Activated CD4-positive, alpha-beta T cell treated with anti-CD3 and anti-CD28 coated beads for 48 hours (primary cell): ENCODE measurements at places on chromosomes 16 and 17.

- no peak for DNase-seq
These were observed 101.7 kb upstream of the CREBBP start for GRCh38 chr16:3982216-3982615.

- DNase-seq, result no peak
These were observed 5.2 kb upstream of the CDH11 start for GRCh38 chr16:65126845-65127624.

GRCh38 chr16:89863741-89864526, 9.5 kb upstream of the TCF25 start:
- peak; percentile 32 for DNase-seq

DNA sequence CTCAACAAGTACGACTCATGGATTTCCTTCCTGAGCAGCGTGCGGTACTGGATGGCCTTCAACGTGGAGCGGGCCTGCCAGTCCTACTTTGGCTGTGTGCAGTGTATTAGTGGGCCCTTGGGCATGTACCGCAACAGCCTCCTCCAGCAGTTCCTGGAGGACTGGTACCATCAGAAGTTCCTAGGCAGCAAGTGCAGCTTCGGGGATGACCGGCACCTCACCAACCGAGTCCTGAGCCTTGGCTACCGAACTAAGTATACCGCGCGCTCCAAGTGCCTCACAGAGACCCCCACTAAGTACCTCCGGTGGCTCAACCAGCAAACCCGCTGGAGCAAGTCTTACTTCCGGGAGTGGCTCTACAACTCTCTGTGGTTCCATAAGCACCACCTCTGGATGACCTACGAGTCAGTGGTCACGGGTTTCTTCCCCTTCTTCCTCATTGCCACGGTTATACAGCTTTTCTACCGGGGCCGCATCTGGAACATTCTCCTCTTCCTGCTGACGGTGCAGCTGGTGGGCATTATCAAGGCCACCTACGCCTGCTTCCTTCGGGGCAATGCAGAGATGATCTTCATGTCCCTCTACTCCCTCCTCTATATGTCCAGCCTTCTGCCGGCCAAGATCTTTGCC, 9.0 kb downstream of the HAS3 start:
- DNase-seq, result no peak

GRCh38 chr16:57984443-57985203, 13.7 kb upstream of the CNGB1 start:
- peak; percentile 94 for DNase-seq

GRCh38 chr17:50352693-50353599, 7.0 kb downstream of the XYLT2 start:
- DNase-seq, result no peak

DNA sequence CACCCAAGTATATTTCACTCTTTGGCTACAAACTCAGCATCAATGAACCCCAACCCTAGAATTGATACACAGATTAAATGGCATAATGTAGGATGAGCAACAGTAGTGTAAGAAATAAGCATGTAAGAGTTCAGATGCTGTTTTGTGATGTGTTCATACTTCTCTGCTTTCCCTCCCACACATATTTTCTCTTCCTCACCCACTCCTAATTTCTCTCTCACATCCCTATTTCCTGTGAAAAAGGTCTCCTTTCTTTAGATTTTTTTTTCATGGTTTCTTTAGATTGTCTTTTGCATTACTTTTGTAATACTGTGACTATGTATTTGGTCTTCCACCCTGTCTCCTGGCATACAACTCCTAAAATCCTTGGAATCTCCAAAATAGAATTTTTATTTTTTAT, 21.7 kb downstream of the CREBBP start:
- no peak for DNase-seq

DNA sequence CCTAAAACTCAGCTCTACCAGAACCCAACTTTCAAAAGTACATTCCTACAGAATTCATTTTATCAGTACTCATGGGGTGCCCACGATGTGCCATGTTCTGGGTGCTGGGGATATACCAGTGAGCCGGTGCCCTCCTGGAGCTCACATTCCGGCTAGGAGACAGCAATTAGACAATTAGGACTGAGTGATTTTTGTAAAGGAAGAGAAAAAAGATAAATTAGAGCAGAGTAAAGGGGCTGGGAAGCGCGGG, 449 bp upstream of the MRPL58 start:
- DNase-seq, result no peak

- DNase-seq, result peak; percentile 96
These were observed at the start of gene COIL for GRCh38 chr17:56960596-56961538. COIL (minus strand) TSS chr17:56961050; CDS start chr17:56961019, 31 bp downstream.

DNA sequence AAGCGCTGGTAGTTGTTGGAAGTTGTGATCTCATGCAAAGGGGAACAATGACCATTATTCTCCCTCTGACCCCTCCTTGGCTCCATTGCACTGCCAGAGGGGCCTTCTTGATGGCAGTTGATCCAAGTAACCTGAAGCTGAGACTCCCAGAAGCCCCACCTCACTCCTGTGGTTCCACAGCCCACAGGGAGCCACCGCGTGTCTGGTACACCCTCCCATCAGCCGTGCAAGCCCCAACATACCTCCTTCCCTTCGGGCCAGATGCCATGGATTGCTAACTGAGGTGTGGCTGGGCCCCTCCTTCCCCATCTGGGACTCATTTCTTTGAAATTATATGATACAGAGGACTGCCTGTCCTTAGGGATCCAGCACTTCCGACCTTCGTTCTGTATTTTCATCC, 17.8 kb downstream of the SAP30BP start:
- DNase-seq, result no peak

DNA sequence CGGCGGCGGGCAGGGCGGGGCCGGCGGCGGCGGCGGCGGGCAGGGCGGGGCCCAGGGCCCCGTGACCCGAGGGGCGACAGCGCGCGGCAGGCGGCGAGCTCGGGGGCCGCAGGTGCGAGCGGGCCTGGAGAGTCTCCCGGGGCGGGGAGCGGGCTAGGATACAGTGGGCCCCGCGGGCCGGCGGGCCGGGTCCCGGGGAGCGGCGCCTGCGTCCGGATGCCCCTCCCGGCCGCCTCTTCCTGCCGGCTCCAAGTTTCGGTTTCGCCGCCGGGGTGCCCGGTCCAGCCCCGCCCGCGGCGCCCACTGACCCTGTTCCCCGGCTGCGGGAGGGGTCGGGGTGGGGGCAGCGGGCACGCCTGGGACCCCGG, at the start of gene RNF213:
Gene RNF213 (plus strand): TSS at position 62 of the 368 bp plus-strand sequence. CDS start 2,830 bp downstream, outside the sequence.
- peak; percentile 61 for DNase-seq
